ENCODE measurements at places on chromosomes 12 and 14.

- no peak for DNase-seq
These were observed 18.8 kb downstream of the CLMN start for GRCh38 chr14:95300697-95301526.

GRCh38 chr14:90444077-90444696 lies 47.4 kb downstream of the CALM1 start:
- no peak for DNase-seq

DNA sequence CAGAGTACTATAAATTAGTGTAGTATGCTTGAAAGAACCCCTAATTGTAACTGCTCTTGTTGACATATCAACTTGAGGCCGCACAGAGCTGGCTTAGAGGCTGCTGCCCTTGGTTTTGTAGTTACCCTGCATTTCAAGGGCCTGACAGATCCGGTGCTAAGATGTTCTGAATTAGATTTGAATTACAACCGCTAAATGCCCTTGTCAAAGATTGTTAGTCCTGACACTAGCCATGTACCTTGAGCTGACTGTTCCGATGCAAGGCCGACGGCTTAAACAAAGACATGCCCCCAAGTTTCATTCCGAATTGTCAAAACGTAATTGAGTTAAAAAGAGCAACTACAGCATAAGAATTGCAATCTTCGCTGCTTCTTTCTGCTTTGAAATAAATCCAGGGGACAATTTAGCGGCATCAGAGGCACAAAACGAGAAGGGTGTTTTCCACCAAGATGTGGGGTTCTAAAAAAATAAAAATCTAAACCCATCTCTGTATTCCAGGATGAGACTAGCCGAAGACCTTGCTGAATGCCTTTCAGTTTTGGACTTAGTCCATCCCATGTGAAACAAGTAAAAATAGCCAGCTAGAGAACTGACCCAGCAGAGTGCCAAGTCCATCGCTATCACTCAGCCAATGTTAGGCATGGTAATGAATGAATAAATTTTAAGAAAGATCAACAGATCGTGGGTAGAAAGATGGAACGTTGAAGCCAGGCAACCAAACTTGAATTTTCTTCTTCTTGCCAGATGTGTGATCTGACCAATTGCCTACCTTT lies 148.7 kb downstream of the DICER1 start:
- no peak for DNase-seq

DNA sequence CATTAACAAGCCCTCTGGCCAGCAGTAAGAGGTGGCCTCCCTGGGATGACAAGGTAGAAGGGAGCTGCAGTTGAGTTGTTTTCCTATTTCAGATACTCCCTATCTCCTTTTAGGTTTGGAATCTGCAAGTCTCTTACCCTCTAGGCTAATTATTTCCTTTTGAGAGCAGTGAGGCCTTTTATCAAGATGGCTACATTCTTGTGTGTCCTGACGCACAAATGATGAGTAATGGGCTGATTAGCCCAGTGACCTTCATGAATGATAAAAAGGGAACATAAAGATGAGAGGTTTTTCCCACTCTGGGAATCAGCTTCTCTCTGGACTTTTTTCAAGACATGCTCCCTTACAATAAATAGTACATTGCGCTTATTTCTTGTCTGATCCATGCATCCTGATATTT lies 22.9 kb downstream of the DYRK2 start:
- no peak for DNase-seq

DNA sequence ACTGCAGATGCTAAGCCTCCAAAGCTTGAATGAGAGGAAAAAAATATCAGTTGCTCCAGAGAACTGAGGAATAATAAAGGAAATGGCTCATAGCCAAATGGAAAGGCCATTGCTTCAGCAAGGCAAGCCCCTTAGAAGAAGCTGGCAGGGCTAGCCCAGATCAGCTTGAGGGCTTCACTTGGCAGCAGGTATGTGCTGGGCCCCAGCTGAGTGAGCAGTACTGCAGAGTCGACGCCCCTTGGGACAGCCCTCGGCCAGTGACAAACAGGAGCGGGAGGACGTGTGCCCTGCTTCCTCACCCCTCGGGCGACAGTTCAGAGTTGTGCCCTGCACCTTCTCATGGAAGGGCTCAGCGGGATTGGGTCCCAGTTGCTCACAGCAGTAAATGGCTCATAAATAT lies 1031.2 kb upstream of the TMEM132C start:
- no peak for DNase-seq

- peak; percentile 67 for DNase-seq
These were observed 31.5 kb downstream of the TMEM63C start for GRCh38 chr14:77212943-77213678.

GRCh38 chr14:68486033-68486732 lies 306.7 kb downstream of the ZFP36L1 start:
- DNase-seq = no peak

- DNase-seq = no peak
These were observed 17.0 kb upstream of the CFAP54 start for GRCh38 chr12:96472384-96472783.

DNA sequence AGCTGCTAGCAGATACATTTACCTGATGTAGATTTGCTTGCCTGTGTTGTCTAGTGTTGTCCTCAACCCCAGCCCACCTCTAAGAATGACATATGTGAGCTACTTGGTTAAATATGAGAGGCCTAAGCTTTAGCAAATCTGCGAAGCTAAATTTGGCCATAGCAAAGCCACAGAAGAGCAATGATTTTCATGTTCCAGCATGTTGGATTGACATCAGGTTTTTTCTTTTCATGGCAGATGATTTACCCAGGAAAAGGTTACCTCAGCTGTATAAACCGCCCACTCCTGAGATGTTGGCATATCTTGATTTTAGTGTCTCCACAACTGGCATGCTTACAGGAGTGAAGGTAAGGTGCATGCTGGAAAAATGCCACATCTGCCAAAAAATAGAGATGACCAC lies 36.4 kb upstream of the ATF1 start:
- DNase-seq = no peak

- no peak for DNase-seq
These were observed 395.2 kb upstream of the DCN start for GRCh38 chr12:91577586-91578539.

DNA sequence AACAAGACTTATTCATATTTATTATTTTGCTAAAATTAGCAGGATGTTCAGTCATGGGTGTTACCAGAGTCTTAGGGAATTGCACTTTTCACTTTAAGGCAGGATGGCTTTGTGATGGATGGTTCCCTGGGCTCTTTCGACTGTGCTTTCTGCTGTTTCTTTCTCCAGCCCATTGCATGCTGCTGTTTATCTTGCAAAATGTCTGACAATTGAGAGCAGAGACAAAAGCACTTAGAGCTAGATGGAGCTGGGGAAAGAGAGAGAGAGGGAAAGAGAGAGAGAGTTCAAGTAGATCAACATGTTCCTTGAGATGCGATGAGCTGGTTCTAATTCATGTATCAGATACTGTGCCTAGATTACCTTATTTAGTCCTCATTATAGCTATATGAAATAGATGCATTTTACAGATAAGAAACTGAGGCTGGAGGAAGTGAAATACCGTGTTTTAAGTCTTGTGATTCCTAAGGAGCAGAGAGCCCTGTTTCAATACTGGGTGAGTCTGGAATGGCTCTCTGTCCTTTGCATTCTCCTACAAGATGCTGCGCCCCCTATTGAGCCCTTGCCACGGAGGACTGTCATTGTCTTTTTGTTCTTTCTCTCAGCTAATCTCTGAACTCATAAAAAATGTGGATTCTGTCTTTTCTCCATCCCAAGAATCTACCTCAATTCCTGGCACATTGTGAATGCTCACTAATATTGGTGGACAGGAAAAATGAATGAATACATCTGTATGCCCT lies 227.9 kb downstream of the ALG10B start:
- DNase-seq = peak; percentile 49

DNA sequence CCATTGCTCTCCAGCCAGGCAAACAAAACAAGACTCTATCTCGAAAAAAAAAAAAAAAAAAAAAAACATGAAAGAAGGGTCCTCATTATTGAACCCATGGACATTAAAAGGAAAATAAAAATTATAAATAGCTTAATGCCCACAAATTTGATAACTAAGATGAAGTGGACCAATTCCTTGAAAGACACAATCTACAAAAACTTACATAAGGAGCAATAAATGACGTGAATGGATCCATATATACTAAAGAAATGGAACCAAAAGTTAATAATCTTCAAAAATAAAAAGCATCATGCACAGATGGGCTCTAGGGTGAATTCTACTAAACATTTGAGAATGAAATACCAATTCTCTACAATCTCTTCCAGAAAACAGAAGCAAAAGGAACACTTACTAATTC lies 47.7 kb upstream of the AP4S1 start:
- DNase-seq = no peak

- no peak for DNase-seq
These were observed 70.5 kb downstream of the PHLDA1 start for GRCh38 chr12:75960954-75961661.

DNA sequence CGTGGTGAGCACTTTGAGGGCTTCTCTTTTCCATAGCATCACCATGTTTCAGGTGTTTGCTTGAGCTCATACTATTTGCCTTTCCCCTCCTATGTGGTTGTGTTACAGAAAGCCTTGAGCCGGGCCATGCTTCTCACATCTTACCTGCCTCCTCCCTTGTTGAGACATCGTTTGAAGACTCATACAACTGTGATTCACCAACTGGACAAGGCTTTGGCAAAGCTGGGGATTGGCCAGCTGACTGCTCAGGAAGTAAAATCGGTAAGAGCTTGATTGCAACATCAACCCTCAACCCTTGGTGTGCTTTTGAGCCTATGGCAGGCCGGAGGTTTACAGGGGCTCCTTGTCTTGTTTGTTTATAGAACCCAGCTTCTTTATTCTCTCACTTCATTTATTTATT lies 8.1 kb downstream of the LETMD1 start:
- DNase-seq = no peak

DNA sequence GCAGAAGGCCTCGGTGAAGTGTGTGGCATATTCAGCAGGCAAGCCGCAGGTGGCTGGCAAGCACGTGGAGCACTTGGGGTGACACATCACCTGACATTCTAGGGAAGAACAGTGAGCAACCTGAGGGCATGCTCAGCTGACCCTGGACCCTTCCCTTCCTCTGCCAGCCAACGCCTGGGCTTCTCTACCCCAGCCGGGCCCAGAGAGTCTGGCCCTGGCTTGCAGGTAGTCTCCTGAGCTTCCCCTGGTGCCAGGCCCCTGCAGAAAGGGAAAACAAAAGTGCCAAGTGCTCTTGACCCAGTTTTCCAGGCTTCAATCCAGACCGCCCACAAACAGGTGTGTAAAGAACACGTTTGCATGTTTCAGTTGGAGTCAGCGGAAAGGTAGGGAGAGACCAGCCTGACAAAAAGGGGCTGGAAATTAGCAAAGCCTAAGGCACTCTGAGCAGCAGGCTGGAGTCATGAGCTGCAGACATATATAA lies 45.7 kb downstream of the PRKAB1 start:
- no peak for DNase-seq

DNA sequence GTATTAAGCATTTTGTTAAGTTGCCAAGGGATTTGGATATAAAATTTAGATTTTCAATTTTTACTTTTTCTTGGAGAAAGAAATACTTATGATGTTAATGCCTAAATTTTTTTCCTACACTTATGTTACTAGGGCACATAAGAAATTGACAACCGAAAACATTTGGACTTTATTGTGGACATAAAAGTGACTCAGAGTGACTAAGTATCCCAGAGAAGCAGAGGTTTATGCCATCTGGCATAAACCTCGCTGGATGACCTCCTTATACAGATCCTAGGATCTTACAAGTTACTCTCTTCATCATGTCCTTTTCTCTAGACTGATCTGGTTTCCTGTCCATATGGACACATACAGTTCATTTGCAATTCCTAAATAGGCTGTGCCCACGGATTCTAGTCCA lies 89.8 kb downstream of the RERG start:
- DNase-seq = no peak

- DNase-seq = peak; percentile 56
These were observed 39.9 kb downstream of the LTBP2 start for GRCh38 chr14:74571901-74572725.

- no peak for DNase-seq
These were observed 106.8 kb downstream of the LGR5 start for GRCh38 chr12:71546322-71546861.

DNA sequence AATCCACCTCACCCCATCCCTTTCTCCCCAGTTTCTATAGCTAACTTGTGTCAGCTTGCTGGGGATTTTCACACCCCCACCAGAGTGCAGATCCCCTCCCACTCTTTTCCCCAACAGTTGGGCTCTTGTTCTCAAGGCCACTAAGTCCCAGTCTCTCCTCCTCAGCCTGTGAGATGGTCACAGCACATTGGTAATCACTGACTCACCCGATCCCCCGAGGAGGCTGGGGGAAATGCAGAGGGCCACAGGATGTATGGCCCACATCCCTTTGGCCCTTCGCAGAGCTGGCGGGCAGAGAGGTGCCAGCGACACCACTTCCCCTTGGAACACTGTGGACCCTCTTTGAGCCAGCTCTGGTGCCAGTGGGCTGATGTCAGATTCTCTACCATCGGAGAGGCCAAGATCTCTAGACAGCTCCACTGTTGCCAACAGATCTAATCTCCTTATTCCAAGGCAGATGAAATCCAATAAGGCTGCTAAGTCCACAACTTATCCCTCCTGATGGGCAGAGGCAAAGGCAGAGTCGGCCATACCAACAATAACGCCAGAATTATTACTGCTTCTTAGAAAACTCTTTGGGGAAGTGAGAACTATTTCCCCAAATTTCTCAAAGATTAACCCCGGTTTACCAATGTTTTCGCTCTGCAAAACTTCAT lies 1.6 kb downstream of the FMNL3 start:
- DNase-seq = peak; percentile 15

Data from retina (tissue), 1 donor.